Right ventricle myocardium inferior (tissue), 1 donor: ENCODE measurements at places on chromosomes 3 and 15. TPM values are rescaled to one million over a fixed set of nuclear protein-coding genes. Genes with fewer than 3 reads are reported as not detected.

GRCh38 chr15:71596672-71597071 lies 213.7 kb upstream of the NR2E3 start:
- peak; percentile 77 for DNase-seq

- no peak for DNase-seq
Measured at GRCh38 chr3:177552051-177552450, 354.8 kb upstream of the TBL1XR1 start.

GRCh38 chr15:62164396-62165103 lies 535 bp downstream of the C2CD4B start:
- no peak for DNase-seq

DNA sequence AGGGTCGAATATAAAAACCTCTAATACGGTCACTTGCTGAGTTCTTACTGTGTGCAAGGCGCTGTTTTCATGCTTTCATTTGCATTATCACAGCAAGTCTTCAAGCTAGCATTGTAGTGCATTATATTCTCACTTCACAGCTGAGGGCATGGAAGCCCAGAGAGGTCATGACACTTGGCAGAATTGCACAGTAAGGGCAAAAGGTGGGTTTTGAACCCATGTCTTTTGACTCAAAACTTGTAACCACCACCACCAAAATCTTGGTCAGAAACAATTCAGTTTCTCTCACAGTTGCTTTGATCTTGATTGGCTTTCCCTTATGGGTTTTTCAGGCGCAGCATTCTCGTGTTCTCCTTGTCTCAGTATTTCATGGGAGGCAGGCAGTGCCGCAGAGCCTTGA lies 371.1 kb downstream of the PTPRG start:
- DNase-seq, result no peak

DNA sequence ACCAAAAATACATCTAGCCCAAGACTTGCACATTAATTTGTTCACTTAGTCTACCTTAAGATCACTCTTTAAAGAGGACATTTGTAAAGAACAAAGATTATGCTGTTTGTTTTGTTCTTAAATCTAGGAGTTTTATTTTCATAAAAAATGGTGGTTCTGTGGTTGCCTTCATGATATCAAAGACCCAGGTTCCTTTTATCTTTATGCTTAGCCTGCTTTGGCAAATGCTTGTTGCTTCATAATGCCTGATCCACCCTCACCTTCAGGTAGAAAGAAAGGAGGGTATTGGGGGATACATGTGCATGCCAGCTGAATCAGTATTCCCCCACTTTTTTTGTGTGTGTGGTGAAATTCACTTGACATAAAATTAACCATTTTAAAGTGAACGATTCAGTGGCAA lies 48.5 kb downstream of the GTF2E1 start:
- DNase-seq, result no peak

DNA sequence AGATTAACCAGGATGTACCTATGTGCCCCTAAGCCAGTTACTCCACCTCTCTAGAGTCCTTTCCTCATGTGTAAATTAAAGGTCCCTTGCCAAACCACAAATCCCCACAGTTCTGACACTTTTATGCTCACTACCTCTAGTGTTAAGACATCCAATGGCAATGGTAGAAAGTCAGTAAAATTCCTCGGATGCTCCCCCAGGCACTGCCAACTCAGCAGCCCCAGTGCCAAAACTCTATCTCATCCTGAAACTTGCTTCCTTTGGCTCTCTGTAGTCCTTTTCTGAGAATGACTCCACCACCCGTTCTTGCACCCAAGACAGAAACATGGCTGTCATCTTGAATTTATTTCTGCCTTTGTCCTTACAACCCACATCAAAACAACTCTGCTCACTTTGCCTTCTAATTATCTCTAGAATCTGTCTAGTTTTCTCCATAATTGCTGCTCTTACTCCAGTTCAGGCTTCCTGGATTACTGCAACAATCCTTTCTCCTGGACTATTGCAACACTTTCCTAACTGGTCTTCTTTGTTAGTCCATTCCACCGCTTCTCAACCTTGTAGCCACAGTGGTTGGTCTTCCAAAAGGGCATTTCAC lies 41.6 kb downstream of the MB21D2 start:
- no peak for DNase-seq

DNA sequence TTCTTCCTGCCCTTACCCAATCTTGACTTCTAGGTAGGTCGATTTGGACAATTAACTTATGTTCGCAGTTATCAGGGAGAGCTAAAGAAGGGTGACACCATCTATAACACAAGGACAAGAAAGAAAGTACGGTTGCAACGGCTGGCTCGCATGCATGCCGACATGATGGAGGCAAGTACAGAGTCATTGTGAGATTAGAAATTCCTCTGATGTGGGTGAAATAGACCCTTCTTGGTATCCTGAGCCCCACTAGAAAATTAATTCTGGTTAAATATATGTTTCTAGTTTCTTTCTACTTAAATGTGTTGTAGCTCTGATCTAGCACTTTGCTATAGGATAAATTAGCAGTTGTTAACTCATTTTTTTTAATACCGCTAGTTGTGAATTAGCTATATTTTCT lies 13.6 kb downstream of the LXN start:
- no peak for DNase-seq

DNA sequence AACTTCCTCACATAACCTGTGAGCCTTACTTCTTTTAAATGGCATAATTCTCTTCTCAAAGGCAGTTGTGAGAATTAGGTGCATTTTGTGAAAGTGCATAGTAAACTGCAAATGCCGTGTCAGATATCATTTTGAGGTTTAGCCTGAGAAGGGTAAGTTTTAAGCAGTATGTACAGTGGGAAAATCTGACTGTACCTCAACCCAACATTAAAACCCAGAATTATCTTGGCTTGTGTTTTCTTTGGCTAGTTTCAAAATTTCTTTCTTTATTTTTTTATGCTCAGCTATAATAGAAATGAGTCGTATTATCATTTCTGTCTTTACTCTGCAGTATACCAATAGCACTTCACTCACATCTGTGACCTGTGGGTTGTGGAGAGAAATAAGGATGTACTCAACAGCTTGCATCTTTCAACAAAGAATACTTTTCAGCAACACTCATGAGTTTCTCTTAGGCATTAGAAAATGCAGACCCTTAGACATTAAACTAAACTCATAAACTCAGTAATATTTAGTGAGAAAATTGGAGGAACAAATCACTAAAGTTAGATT lies 65.7 kb downstream of the RASA2 start:
- no peak for DNase-seq

DNA sequence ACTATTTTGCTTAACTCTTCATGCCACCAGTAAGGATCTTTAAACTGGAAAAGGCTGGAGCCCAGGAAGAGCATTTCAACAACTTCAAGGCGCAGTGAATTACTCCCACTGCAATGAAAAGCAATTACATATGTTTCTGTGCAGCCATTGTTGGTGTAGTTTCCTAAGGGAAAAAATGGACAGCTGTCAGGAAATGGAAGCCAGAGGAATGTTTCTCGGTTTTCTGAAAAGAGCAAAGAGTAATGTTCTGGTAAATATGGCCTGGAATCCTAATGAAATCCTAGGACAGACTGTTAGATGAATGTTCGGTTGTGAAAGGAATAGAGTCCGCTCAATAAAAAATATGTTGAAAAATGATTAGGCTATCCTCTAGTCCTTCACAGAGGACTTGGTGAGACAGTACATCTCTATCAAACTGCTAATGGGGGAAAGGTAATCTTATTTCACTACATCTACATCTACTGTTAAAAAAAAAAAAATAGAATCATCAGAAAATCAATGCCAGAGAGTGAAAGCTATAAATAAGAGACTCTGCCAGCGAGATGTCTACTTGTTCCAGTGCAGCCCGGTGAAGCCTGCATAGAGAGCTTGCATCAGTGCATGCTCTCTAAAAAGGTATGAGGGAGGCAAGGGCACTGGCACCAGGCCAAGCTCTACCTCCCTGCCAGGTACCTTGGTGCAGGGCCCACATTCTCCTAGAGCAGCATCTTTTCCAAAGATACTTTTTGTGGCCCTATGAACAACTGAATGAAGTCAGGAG lies 68.2 kb upstream of the TJP1 start:
- DNase-seq, result no peak

GRCh38 chr3:129555616-129556357 lies 12.8 kb downstream of the H1-8 start:
- peak; percentile 23 for DNase-seq

DNA sequence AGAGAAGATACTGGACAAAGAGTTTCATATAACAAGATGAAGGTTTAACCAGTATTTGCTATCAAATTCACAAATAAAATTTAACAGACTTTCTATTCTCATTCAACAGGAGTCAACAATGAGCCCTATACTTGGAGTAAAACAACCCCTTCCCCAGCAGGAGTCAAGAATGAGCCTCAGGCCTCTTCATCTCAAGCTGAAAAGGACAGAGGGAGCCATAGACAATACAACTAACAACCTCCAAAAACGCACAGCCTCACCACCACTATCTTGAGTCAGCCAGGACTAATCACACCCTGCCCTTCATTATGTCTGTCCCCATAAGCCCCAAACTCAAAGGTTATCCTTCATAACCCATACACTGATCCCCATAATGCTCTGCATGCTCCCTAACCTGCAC lies 36.4 kb downstream of the ETFA start:
- no peak for DNase-seq

DNA sequence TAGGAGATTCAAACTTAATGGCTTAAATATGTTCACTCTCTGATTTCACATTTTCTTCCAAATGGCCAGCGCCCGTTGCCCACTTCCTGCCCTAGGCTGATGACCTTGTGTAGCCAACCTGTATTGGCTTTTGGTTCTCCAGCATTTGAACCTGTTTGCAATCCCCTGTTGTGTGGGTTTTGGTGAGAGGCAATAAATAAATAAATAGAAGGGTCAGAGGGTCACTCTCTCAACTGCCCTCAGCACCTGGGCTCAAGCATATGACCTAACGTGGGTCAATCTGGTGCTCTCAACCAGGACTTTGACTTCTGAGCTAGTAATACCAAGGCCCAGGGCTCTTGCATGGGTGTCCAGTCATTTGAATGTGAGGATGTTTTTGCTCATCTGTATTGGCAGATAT lies 1.8 kb upstream of the SRP14 start:
- no peak for DNase-seq

- no peak for DNase-seq
Measured at GRCh38 chr3:119408243-119408950, 55.0 kb downstream of the TMEM39A start.

GRCh38 chr15:33116198-33116597 lies 78.3 kb downstream of the FMN1 start:
- DNase-seq, result no peak

GRCh38 chr3:194548346-194549321 lies 61.8 kb upstream of the ATP13A3 start:
- no peak for DNase-seq

DNA sequence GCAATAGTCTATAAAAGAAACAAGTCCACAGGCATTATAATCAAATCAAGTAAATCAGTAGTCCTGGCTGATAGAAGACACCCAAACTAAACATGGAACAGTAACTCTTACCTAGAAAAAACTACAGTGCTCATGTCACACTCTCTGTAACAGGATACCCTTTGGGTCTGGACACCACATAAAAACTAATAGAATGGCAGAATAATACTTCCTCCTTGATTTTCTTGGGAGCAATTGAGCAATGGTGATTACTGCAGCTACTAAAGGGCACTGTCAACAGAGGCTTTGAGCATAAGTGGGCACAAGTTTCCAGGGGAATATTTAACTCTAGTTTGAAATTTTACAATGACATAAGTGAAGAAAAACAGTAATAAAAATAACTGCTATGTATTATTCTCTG lies 59.5 kb downstream of the GLB1 start:
- DNase-seq, result no peak

DNA sequence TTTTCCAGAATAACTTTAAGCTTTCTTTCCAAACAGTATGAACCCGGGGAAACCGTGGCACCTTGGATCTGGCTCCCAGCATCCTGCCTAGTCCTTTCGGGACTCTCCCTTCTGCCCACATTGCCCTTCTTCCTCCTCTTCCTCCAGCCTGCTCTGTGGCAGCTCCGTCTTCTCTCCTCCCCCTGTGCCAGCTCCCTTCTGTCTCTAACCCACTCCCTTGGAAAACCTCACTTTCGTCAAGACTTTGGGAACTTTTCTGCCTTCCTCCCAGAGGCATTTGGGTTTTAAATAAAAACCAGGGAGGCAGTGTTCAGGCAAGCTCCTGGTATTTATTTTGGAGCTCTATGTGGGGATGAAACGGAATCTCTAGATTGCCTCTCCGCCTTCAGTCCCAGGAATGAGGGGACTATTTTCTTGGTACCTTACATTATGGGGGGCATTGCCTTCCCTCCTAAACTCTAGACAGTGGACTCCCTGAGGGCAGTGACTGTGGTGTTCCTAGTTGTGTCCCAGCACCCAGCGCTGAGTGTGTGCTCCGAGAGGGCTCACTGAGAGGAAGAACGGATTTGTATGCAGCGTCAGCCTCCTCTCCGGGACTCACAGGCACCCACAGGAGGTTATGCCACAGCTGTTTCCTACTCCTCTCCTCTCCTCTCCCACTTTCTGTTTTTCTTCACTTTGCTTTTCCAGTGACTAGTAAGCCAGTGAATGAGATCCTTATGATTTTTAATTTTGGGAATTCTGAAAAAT lies 105.4 kb upstream of the MRPS22 start:
- DNase-seq, result no peak

- no peak for DNase-seq
Measured at GRCh38 chr15:39429898-39430357, 151.0 kb upstream of the THBS1 start.

GRCh38 chr3:47884603-47885002 lies 81.7 kb downstream of the DHX30 start:
- no peak for DNase-seq

GRCh38 chr15:39403640-39404117 lies 177.2 kb upstream of the THBS1 start:
- no peak for DNase-seq

DNA sequence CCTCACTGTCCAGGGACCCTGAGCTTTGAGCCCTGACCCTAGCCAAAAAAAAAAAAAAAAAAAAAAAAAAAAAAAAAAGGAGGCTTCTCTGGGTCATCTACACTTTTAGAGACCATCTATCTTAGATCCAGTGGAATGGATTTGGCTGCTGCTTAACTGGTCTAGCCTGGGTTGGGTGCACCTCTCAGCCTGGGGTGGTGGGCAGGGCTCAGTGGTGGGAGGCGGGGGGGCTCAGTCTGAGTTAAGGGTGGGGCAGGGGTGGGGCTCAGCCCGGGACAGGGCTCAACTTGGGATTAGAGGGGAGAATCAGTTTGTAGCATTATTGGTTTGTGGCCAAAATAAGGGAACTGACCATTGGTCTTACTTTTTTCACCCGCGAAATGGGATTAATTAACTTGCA lies 139.2 kb downstream of the TPRA1 start:
- peak; percentile 52 for DNase-seq

The GUCA1C gene
- total RNA-seq, result not detected

The FGF12 gene
- 340 TPM for total RNA-seq

The B3GALNT1 gene
- total RNA-seq, result 51.8 TPM

The SNAPC5 gene
- 40.8 TPM for total RNA-seq

The CPN2 gene
- 2.3 TPM for total RNA-seq

The THAP10 gene
- total RNA-seq, result 3.7 TPM

The GHRL gene
- total RNA-seq, result 0.30 TPM

The NMD3 gene
- total RNA-seq, result 49.0 TPM

The GPR176 gene
- total RNA-seq, result 1.8 TPM

The CHST14 gene
- 7.6 TPM for total RNA-seq

The RYK gene
- total RNA-seq, result 40.6 TPM

The LRRC15 gene
- total RNA-seq, result 0.14 TPM
